Hippocampal formation (tissue), 2 donors: ENCODE measurements at places on chromosomes 6 and 20.
A peak's percentile ranks its signal among the peaks of the same experiment; 100 is the strongest.

GRCh38 chr20:2840967-2841531, 504 bp downstream of the VPS16 start:
- DNase-seq, result no peak

DNA sequence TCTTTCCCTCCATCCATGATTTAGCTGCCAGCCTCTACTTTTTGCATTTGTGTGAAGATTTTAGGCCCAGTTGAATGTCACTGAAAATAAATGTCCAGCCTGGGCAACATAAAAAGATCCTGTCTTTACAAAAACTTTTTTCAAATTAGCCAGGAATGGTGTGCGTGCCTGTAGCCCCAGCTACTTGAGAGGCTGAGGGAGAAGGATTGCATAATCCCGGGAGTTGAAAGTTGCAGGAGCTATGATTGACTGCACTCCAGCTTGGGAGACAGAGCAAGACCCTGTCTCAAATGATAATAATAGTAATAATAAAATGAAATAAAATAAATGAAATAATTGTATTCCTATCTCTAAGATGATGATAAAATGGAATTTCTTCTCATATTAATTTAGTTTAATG, 5.0 kb upstream of the GFOD1 start:
- no peak for DNase-seq

- DNase-seq, result no peak
Measured at GRCh38 chr6:39041072-39041471, 7.5 kb upstream of the GLP1R start.

- DNase-seq, result no peak
Measured at GRCh38 chr6:158081657-158081935, 86.5 kb downstream of the SERAC1 start.

- DNase-seq, result no peak
Measured at GRCh38 chr6:158061361-158061708, 79.7 kb downstream of the SYNJ2 start.

DNA sequence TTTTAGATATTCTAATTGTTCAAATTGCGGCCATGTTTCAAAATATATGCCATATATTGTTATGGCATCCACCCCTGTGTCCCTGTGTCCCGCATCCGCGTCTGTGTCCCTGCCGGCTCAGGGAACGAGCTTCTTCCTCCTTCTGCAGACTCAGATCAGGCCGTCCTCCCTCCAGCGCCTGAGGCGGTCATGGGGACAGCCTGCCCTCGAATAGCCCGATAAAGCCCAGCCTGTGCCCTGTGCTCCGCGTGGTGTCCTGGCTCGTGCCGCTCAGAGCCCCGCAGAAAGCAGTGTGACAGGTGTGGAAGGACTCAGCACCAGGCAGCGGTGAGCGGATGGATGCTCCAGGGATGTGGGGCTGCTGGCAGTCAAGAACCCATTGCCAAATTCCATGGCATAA, 663.4 kb upstream of the DEFB115 start:
- DNase-seq, result no peak

DNA sequence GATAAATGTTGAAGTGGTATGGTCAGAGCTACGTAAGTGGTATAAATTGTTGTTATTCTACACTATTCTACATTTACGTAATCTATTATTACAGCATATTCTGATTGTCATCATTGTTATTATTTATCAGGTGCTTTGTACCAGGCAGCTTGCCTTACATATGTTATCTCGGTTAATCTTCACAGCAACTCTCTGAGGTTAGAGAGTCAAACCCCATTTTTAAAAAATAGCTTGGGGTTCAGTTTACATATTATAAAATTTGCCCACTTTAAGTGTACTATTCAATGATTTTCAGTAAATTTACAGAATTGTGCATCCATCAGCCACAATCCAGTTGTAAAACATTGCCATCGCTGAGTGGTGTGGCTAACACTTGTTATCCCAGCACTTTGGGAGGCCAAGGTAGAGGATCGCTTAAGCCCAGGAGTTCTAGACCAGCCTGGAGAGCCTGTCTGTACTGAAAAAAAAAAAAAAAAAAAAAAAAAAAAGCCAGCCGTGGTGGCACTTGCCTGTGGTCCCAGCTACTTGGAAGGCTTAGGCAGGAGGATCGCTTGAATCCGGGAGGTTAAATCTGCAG, 35.5 kb downstream of the PPP1R16B start:
- no peak for DNase-seq

DNA sequence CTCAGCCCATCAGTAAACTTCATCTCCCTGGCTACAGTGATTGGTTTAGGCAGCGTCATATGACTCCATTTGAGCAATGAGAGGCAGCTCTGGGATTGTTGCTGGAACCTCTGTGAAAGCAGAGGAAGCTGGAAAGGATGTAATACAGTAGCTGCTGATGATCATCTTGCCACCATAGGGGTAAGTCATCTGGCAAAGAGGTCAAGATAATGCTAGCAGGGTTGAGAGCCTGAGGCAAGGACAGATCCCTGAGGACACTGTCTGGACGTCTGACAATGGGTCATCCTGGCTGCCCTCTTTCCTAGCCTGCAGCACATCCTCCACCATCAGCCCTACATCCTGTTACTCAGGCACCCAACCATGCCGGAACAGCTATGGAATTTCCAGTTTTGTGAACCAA, 25.5 kb upstream of the FKBP1A start:
- no peak for DNase-seq

DNA sequence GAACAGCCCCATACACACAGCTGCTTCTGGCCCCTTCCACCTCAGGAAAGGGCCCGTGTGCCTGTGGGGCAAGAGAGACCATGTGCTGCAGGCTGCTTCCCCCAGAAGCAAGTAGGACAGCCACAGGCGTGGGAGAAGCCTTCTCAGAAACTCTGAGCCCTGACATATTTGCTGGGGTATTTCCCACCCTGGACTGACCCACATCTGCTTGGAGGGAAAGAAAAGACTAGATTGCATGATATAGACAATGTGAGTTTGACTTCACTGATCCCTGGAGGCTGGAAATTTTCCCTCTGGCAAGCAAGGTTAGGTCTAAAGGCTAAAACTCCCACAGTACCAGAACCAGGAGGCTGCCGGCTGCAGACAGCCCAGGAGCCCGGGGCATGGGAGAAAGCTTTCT, 213.3 kb upstream of the SSTR4 start:
- DNase-seq, result no peak

DNA sequence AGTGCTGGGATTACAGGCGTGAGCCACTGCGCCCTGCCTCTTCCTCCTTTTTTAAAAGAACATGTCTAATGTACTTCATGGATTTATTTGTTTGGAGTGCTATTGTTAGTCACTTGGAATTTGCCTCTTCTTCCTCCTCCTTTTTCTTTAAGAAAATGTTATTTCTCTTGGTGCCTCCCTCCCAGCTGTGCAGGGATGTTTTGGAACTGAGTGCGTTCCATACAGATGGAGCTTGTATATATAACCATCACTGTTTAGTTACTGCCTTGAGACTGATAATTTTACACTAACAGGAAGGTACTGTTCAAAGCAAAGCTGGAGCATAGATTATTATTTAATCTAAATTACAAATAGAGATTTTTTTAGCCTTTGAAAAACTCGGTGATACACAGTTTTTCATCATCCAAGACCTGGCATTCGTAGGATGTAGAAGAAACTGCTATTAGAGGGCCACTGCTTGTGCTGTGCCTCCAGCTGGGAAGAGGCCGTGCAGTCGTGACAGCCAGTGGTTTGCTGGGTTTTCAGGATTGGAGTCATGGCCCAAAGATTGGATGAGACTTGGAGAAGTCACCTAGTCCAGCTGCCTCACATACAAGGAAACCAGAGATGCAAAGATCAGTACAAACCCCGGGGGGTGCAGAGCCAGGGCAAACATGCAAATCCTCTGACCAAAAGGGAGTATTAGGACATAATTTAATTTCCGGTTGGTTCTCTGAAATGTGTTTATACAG, 123.1 kb downstream of the PLEKHG1 start:
- no peak for DNase-seq

DNA sequence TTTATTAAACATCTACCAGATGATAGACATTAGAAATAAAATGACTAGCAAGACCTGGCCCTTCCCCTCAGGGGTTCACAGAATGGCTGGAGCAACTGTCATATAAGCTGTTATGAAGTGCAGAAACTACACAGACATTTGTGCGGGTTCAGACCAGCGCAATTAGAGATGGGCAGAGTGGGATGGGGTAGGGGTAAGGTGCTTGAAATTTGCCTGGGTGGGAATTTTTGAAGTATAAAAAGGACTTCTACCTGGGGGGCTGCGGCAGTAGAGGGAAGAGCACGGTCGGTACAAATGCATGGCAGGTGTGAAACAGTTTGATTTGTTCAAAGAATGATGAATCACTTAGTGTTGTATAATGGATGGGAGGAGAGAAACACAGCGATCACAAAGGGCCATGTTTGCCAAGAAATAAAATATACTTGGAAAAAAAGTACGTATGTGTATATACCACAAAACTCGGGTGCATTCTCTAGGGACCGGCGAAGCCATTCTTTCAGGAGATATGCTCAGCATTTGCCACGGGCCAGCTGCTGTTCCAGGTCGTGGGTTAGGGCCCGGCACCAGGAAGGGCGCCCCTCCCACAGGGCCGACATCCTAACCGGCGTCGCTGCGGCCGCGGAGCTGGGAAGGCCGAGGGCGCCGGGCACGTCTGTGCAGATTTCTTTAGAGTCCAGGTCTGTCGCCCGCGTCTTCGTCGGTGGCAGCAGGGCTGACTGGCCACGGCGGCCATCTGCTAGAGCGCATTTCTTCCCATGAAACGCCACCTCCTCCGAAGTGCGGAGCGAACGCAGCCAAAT, 809 bp upstream of the NOL7 start:
- DNase-seq, result no peak

- DNase-seq, result no peak
Measured at GRCh38 chr20:37737826-37738420, 44.1 kb downstream of the CTNNBL1 start.

DNA sequence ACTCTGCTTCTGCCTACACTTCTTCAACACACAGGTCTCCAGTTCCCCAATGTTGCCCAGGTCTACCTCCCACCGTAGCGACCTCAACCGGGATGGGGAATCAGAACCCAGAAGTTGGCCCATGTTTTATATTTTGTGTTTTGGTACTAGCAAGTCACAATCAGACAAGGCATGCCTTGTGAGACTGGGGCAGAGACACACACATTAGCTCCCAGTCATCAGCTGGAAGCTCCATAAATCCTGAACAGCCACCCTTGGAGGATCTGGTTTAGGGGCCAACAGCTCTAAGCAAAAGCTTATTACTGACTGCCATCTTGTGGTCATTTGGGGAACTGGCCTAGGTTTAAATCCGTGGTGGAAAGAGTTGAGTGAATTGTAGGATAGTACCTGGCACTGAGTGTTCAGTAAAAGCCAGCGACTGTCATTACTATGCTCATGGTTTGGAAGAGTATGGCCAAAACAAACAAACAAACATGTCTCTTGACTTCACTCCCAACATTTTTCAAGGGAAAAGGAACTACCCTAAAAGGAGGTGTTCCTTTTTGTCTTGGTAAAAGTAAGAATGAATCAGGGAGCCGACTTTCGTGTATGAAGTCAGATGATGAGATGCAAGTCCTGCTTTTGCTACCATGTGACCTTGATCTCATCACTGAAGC, 40.5 kb downstream of the PIM1 start:
- peak; percentile 42 for DNase-seq

DNA sequence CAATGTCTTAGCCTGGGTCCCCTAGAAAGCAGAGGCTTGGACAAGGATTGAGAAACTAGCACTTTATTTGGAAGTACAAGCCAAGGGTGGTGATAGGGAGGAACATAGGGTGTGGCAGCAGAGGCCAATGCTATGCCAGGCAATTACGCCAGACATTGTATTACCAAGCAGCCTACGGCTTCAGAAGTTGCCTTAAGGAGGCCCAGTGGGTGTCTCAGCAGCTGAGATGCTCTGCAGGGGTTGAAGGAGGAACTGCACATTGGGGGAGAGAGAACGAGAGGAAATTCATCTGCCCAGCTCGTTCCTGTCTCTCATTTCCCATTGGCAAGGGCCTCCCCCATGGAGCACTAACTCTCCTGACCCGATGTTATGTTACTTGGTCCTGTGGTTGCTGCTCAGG, 859 bp downstream of the C20orf202 start:
- DNase-seq, result no peak

GRCh38 chr6:157535340-157536222, 154.6 kb downstream of the ZDHHC14 start:
- DNase-seq, result no peak

GRCh38 chr6:154619146-154619545, 108.7 kb upstream of the CNKSR3 start:
- DNase-seq, result no peak

GRCh38 chr6:31332637-31333602, 24.1 kb downstream of the HLA-B start:
- DNase-seq, result no peak

DNA sequence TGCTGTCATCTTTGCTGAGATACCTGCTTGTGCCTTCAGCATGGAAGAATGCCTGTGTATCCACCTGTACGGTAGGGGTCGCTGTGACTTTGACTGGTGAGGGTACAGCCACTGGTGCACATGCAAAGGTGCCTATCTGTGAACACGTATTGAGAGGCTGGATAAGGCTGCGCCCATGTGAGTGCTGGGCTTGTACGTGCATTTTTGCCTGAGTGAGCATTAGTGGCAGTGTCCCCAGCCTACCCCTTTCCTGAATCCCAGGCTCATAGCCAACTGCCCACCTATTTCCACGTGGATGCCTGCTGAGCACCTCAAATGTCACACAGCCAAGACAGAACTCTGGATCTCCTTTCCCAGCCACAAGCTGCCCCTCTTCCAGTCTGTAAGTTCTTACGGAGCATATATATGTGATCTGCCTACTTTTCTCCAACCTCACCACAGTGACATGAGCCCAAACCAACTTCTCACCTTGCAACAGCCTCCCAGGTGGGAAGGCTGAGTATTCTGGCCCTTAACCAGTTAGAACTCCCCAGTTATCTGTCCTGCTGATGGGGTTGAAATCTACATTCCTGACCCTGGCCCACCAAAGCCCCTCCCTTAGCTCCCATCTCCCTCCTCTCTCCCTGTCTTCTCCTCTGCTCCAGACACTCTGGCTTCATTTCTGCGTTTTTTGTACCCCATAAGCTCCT, 1.1 kb upstream of the SLC2A10 start:
- no peak for DNase-seq

- peak; percentile 40 for DNase-seq
Measured at GRCh38 chr6:41546866-41547798, 951 bp downstream of the FOXP4 start.

- peak; percentile 57 for DNase-seq
Measured at GRCh38 chr20:11918981-11919380, 1.3 kb downstream of the BTBD3 start.

DNA sequence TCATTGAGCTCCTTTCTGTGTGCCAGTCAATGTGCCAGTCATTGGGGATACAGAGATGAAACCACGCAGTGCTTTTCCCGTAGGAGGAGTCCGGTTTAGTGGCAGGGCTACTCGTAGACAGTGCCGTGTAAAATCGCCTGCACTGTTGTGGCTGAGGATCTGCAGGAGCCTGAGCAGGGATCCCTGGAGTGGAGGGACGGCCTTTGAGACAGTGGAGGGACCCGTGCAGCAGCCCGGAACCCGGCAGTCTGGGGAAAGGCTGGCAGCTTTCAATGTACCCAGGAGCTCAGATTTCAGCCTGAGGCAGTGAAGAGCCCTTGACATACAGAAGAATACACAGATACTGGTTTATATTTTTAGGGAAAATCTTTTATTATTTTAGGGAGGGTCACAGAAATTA, 203.3 kb downstream of the ARID1B start:
- DNase-seq, result no peak
